ENCODE measurements at places on chromosomes 16 and 17.

DNA sequence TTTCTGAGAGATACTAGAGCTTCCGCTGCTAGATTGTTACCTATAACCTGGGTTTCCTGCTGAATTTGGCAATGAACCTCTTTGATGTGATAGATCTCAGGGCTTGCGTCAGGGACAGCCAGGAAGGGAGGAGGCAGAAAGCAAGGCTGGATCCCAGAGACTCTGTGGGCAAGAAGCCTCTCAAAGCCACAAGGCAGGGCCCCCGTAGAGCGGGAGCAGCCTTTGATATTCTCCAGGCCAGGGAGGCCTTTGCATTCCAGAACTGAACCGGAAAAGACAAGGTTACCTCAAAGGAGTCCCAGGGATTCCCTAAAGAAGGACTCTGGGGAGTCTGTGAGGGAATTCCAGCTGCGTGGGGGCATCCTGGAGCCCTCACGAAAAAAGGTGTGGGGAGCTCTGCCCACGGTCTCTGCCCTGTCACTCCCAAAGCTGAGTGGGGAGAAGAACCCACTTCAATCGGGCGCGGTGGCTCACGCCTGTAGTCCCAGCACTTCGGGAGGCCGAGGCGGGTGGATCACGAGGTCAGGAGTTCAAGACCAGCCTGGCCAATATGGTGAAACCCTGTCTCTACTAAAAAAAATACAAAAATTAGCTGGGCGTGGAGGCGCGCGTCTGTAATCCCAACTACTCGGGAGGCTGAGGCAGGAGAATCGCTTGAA is 14.3 kb upstream of the SCIMP start:
- DNase-seq, result no peak

DNA sequence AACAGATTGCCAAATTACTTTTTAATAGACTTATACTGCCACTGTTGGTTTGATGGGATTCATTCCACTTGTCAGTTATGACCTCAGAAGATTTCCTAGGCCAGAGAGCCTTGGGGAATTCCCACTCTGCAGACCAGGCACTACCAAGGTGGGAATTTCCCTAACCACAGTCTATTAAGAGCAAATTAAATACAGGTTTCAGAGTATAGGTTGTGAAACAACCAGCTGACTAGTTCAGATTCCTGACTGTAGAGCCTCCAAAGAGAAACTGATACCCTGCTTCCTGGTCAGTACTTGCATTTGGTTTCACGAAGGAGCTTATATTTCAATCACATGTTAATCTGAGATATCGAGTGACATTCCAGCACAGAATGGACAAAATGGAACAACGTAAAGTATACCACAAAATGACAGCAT is 186.5 kb downstream of the STX8 start:
- DNase-seq, result no peak

- no peak for DNase-seq
Observed at GRCh38 chr16:21163576-21163975, 5.1 kb downstream of the LDAF1 start.

- no peak for DNase-seq
Observed at GRCh38 chr17:51159604-51160003, 6.2 kb downstream of the NME1 start.

GRCh38 chr17:50199211-50199802 is 2.1 kb downstream of the COL1A1 start:
- no peak for DNase-seq

DNA sequence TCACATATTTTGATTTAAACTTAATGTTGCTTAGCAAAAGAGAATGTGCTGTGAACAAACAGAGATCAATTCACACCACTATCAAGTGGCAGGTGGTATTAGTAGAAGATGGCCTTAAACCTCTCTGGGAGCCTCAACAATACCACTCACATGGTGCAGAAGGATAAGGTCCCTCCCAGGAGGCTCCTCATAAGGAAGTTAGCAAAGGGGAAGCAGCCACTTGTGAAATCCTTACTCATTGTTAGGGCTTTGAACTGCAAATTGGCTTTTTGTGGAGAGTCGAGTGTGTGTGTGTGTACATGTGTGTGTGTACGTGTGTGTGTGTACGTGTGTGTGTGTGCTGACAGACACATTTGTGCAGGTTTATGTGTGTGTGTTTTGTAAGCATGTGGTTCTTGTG is 48.9 kb upstream of the ASIC2 start:
- DNase-seq, result no peak

DNA sequence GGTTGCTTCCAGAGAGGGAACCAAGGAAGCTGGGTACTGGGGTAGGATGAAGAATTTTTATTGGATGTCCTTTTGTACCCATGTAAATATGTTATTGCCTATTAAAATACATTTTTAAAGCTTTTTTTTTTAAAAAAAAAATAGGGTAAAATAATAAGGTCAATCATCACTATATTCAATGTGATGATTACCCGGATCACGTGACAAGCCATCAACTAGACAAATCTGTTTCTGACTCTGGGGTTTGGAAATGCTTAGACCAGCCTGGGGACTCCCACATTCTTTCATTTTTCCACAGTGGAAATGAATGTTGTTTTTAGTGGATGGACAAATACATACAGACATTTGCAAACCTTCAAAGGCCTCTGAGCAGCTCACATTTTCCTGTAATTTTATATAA is 79.9 kb upstream of the KIFC3 start:
- no peak for DNase-seq

DNA sequence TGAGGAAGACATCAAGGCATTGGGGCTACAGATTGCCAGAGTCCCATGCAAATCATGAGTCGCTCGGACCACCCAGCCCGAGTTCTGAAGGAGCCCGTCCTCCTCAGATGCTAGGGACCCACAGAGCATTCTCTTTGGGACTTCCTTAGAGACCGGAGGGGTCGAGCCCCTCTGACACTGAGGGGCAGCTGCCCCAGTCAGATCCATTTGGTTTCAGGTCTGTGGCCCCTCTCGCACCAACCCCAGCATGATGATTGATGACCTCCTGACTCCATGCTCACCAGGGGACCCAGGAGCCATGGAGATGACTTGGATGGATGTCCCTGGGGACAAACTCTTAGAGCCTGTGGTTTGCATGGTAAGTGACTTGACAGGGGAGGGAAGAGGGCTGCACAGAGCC is 8.0 kb downstream of the PDF start:
- no peak for DNase-seq

- no peak for DNase-seq
Observed at GRCh38 chr16:55495616-55496289, 13.1 kb upstream of the LPCAT2 start.

- no peak for DNase-seq
Observed at GRCh38 chr16:84486551-84487235, 17.8 kb downstream of the MEAK7 start.

DNA sequence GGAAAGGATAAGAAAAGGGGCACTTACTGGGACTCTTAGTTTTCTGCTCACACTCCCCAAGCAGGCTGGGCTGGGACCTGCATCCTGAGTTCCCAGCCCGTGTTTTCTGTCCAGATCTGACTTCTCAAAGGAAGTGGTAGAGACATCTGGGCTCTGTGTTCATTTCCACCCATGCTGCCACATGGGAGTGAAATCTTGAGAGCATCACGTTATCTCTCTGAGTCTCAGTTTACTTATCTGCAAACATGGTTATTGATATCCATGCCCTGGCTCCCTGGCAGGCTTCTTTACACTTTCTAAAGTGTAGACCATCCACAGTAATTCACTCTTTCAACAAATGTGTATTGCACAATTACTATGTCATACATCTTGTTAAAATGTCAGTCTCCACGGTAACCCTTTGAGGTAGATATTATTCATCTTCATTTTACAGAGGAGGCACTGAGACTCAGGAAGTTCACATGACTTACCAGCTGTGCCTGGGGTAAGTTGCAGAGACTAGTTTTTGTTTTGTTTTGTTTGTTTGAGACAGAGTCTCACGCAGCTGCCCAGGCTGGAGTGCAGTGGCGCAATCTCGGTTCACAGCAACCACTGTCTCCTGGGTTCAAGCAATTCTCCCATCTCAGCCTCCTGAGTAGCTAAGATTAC is 3.4 kb downstream of the ZNF688 start:
- no peak for DNase-seq

- no peak for DNase-seq
Observed at GRCh38 chr17:54985476-54985875, 16.9 kb downstream of the STXBP4 start.

- no peak for DNase-seq
Observed at GRCh38 chr16:53936529-53936928, 232.6 kb downstream of the FTO start.

DNA sequence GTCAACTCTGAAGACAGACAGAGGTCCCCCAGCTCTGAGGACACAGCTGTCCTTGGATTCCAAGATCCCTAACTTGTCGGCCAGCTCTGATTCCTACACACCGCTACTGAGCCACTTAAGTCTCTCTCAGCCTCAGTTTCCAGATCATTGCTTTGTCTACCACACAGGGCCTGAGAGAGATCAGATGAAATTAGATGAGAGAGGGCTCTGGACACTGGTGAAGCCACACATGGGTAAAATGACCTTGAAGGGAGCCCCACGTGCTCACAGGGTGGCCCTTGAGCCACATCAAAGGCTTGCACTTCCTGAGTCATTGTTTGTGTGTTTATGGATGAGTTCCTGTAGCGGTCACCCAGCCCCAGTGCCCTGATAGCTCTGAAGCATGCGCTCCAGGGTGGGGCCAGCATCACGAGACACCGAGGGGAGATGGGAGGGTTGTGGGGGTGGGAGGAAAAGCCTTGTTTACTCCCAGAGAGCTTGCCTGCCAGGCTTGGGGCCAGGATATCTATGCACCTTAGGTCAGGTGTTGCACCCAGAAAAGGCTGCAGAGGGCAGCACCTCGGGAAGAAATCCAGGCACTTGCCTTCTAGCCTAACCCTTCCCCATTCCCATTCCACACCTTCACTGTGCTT is 32.7 kb upstream of the SLC6A2 start:
- no peak for DNase-seq

DNA sequence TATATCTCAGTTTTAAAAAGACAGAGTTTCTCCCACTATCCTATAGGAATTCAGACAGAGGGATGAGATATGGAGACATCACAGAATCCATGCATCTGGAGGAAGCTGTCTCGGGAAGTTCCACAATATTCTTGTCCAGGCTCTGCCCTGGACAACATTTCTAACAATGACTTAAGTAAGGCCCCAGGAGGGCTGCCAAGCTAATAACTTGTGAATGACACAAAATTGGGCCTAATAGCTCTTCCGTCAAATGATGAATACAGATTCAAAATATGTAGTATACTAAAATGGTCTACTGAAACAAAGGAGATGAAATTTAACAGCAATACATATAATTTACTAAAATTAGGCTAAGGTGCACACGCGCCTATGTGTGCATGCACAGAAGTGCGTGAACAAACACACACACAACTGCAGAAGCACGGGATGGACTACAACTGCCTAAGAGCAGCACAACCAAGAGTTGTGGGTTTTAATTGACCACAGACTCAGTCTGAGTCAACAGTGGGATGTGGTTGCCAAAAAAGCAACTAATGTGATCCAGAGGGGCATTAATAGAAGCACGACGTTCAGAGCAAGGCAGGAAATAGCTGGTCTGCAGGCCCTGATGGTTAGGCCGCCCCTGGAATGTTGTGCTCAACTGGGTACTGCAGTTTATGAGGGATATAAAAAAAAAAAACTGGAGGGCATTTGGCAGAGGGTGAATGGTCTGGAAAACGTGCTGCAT is 26.3 kb upstream of the HS3ST2 start:
- no peak for DNase-seq

GRCh38 chr17:80991645-80992076 is at the start of gene CHMP6:
Gene CHMP6, plus strand, starts transcription at chr17:80991841. Its CDS starts 78 bp downstream, at chr17:80991919.
- peak; percentile 87 for DNase-seq

DNA sequence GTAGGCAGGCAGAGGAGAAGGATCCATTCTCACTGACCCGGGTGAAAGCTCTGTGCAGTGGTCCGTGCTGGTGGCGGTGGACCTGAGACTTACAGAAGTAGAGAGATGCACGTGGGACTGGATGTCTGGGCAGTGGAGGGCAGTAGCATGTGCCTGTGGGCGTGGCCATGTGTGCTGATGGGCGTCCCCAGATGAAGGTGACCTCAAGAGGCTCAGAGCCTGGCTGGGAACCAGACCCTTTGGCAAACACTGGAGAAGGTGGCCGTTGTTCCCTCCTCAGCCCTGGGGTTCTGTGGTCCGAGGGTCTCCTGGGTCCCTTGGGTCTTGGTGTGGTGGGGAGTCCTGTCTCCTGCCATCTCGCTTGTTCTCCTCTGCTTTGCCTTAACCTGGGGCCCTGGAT is 15.6 kb downstream of the WSCD1 start:
- DNase-seq, result no peak

GRCh38 chr16:75317532-75317931 is 66.1 kb upstream of the BCAR1 start:
- DNase-seq, result no peak

DNA sequence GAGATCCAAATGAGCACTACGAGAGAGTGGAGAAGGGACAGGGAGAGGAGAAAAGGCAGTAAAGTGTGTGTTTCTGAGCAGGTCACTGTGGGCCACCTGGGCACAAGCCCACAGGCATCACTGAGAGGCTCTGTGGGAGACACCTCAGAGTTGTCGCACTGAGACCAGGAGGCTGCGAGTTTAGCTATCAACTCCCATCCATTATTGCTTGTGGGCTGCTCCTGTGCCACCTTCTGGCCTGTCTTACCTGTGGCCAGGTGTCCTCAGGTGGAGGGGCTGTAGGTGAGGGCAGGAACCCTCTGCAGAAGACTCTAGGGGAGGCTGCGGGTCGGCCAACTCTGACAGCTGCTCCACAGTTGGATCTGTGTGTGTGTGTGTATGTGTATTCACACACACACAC is 2.5 kb upstream of the PRR29 start:
- no peak for DNase-seq

DNA sequence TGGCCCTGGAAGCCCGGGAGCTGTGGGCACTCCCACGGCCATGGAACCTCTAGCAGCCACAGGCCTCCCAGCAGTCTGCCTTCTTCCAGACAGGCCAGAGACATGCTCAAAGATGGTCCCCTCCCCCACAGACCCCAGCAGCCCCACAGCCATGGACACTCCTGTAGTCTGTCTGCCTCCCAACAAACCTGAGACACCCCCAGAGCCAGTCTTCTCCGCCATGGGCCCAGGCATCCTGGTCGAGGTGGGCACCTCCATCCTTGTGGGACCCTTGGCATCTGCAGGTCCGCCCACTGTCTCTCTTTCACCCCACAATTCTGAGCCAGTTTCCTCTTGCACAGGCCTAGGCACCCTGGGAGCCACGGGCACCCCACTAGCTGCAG is 3.1 kb downstream of the KIAA0753 start:
- no peak for DNase-seq

DNA sequence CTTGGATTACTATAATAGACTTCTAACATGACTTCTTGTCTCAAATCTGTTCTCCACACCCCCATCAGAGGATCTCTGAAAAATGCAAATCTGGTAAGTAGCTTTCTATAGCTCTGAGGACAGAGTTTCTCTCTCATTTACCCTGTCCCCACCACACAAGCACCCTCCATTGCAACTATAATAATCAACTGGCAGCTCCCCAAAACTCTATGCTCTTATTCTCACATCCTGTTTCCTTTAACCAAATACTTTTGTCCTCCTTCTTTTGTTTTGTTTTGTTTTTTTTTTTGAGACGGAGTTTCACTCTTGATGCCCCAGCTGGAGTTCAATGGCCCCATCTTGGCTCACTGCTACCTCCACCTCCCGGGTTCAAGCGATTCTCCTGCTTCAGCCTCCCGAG is 73.4 kb downstream of the HELZ start:
- DNase-seq, result no peak

GRCh38 chr17:37405955-37406634 is 541 bp downstream of the ACACA start:
- DNase-seq, result no peak
